ENCODE measurements at places on chromosomes 2 and 18.

DNA sequence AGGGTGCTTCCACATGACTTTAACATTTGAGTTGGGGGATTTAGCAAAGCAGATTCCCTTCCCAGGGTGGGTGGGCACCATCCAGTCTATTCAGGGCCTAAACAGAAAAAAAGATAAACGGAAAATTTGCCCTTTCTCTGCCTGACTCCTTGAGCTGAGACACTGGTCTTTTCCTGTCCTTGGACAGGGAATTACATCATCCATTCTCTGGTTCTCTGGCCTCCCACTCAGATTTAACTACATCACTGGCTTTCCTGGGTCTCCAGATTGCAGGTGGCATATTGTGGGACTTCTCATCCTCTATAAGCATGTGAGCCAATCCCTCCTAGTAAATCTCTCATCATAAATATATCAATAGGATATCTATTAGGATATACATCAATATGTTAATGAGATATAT lies 25.8 kb downstream of the CAPN13 start:
- DNase-seq = no peak

GRCh38 chr2:32246911-32247310 lies 17.8 kb downstream of the NLRC4 start:
- DNase-seq = no peak

- DNase-seq = no peak
These were observed 39.9 kb downstream of the DARS1 start for GRCh38 chr2:135945526-135945925.

- peak; percentile 42 for DNase-seq
These were observed 22.2 kb upstream of the ITSN2 start for GRCh38 chr2:24382363-24383073.

GRCh38 chr2:40095000-40095399 lies 315.9 kb upstream of the THUMPD2 start:
- no peak for DNase-seq

DNA sequence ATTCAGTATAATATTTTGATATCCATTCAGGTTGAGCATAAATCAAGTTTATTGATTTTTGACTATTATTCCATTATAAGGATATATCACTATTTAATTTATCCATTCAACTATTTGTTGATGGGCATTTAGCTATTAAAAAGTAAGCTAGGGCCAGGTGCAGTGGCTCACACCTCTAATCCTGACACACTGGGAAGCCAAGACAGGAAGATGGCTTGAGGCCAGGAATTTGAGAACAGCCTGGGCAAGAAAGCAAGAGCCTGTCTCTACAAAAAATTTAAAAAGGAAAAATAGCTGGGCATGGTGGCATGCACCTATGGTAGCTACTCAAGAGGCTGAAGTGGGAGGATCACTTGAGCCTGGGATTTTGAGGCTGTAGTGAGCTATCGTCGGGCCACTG lies 183.5 kb downstream of the HNMT start:
- no peak for DNase-seq

DNA sequence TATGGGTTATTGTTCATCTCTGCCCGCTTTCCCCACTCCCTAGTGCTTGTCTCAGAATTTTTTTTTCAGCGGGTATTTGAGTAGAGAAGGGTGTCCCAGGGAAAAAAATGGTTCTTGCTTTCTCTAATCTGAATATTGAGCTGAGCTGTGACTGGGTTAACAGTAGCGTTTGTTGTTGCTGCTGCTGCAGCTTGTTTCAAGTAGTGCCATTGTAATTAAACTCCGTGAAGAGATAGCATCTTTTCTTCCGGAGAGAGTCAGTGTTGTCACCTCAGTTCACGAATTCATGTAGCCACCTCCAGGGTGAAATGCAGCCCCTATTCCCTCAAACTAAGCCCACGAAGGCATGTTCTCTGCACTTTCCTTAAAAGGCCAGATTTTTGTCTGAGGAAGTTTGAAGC lies 1.5 kb upstream of the AAK1 start:
- no peak for DNase-seq

DNA sequence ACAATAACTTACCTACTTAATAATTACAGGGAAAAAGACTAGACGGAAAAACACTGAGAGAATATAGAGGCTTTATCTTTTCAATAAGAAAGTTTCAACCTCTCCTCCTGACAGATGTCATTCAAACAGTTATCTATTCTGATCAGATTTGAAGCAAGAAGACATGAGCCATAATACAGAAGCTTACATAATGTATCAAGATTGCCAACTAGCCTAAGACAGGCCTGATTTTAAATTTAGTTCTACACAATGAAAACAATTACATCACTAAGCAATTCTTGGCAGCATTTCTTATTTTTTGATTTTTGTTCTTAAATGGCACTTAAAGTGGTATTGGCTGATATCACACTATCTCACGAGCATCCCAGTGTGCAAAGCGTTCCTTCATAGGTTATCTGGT lies 41.6 kb downstream of the GPR155 start:
- no peak for DNase-seq

DNA sequence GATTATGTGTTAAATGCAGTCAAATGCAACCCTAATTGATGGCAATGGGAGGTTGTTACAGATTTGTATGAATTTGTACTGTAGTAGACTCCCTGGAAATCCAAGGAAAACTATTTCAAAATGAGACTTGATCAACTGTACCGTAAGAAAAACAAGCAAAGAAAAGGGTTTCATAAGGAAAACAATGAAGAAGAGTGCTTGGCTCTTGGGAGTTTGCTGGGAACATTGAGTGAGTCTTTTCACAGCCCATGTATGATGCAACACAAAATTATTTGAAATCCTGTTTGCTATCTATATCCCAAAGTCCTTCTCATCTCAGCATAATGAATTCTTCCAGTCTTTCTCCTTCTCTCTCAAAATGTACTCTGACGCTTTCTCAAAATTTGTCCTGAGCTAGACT lies 67.0 kb upstream of the OSR1 start:
- no peak for DNase-seq

- no peak for DNase-seq
These were observed 2047.1 kb downstream of the SUCLG1 start for GRCh38 chr2:82412021-82412420.

GRCh38 chr2:20469595-20469994 lies 22.7 kb downstream of the RHOB start:
- no peak for DNase-seq

GRCh38 chr2:79000008-79000576 lies 25.4 kb upstream of the REG3G start:
- no peak for DNase-seq

DNA sequence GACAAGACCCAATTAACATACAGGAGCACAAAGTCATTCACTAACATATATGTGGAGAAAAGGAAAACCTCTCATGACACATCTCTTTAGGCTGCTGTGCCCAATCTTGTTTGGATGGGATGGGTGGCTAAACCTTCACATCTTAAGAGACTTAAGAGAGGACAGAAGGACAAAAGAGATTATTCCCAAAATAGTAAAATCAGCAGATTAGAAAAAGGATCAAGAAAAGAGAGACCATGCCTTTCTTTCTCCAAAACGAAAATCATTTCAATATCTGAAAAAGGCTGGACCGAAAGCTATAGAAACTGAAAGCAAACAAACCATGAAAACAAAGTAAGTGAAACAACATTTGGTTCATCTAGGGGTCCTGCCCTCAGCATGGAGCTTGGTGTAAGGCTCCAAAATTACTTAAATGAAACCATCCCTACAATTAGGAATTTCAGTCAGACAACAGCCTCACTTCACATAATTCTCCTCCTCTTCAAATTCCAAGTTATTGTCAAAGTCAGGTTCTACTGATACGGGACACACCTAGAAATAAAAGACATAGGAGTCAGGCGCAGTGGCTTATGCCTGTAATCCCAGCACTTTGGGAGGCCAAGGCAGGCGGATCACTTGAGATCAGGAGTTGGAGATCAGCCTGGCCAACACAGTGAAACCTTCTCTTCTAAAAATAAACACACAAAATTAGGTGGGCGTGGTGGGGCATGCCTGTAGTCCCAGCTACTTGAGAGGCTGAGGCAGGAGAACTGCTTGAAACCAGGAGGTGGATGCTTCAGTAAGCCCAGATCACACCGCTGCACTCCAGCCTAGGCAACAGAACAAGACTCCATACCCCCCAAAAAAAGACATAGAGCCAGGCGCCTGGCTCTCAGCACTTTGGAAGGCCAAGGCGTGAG lies 5.2 kb downstream of the STARD7 start:
- DNase-seq = no peak

DNA sequence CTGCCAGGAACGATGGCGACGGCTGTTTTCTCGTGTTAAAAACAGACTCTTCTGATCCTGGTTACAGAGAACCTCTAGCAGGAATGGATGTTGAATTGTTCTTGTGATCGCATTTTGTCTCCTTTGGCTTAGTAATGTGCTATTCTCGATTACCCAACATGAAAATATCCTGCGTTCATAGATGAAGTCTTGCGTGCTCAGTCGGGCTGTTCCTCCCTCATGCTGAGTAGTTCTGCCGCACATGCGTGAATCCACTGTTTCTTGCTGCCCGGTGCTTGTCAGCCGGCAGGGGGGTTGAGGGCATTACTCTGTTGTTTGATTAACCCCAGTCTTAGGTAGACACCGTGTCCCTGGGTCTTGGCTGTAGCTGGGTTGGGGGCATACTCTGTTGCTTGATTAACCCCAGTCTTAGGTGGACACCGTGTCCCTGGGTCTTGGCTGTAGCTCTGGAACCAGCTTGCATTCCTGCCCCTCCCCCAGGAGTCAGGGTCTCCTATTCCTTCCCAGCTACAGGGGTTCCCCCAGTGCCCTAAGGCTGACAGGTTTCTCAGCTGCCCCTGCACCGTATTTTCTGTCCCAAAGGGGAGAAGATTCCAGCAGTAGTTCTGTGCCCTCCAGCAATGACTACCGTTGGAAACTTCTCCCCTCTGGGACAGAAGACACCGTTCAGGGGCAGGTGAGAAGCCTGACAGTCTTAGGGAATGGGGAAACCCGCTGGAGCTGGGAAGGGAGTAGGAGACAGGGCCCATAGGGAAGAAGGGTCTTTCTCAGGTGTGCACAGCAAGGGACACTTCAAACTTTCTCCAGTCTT lies 22.1 kb upstream of the ASB1 start:
- no peak for DNase-seq

- no peak for DNase-seq
These were observed 462 bp upstream of the CIDEA start for GRCh38 chr18:12253663-12254135.

DNA sequence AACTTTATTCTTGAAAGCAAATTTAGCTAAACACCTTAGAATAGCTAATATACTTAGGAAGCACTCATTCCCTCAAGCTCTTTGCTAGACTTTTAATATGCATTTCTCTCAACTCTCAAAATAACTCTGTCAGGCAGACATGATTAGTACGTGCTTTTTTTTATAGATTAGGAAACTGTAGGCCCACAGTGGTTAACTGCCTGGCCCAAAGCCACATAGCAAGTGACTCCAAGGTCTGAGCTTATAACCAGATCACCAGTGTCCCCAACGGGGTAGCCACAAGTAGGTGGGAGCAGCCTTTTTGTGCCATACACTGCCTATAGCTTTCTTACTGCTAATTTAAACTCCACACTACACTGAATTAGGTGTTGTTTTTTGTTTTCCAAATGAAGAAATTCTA lies 576.8 kb downstream of the METTL4 start:
- no peak for DNase-seq

DNA sequence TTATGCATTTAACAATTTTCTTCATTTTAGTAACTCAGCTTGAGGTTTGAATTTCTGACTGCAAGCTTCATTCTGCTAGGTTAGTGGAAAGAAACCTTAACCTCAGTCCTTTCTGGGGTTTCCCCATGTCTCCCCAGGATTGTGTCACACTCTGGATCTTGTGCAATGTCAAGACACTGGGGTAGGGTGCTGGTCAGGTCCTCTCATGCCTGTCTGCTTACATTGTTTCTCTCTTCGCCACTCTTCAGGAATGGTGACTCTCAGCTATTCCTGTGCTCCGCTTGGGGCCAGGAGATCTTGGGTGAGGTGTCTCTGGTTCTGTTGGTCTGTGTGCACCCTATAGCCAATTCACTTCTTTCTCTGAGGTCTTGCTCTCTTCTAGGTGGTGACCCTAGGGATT lies 23.9 kb downstream of the CTLA4 start:
- no peak for DNase-seq

- no peak for DNase-seq
These were observed 468.1 kb upstream of the FANCL start for GRCh38 chr2:58709274-58709673.

DNA sequence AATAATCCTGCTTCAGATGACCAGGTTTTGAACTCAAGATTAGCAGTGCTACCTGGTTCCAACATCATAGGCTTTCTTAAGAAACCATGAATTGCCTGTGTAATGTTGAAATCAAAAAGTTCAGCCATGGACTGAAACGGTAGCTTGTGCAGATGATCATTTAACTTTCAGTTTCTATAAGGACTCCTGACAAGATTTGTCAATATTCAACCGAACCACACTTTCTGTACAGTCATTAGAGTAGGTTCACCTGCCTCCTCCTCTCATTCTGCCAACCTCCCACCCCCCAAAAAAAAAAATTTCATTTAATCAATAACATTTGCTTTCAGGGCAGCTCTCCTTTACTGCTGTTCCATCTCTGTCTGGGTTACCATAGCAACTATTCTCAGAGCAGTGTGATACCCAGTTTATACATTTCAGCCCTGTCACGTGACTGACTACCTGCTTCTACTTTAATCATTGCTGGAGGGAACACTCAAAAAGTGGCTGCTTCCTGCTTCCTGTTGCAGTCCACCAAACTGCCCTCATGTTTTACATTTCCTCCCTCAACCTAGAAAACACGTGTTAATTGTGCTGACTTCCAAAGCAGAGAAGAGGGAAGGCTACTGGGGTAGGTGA lies 275.5 kb downstream of the SS18 start:
- DNase-seq = no peak

- no peak for DNase-seq
These were observed 7.3 kb upstream of the DUSP2 start for GRCh38 chr2:96152304-96153161.

- DNase-seq = no peak
These were observed 242.2 kb downstream of the CDH20 start for GRCh38 chr18:61575419-61575818.

DNA sequence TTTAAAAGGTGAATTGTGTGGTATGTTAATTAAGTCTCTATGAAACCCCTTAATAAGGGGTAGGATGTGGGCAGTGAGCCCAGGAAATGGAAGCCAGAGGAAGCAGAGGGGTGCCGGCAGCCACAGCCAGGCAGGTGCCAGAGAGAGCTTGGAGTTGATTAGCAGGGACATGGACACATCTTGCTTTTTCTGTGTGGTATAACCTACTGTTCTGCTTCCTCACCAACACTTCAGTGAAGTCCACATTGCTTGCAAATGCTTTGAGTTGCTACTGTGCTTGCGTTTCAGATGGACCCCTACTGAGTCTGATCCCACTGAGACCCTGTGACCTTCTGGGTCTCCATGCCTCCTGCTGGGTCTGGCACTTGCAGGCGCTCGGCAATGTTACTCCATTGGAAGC lies 30.3 kb upstream of the ARHGEF4 start:
- no peak for DNase-seq

DNA sequence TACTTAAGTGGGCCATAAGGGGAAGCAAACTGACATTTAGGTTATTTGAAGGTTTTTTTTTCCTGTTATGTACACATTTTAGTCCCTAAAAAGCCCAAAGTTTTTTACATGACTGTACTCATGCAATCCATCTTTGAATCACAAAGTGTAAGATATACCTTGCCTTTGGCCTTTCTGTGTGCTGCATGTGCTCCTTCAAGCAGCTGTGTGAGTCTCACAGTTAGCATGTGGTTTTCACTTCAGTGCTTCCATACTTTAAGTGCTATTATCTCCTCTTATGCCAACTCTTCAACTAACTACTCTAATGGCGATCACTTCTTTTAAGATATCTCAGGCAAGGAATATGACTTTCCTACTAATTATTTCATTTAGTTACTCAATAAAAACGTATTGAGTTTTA lies 597.1 kb upstream of the ACVR2A start:
- no peak for DNase-seq

GRCh38 chr2:207216457-207216856 lies 50.7 kb upstream of the KLF7 start:
- no peak for DNase-seq

- no peak for DNase-seq
These were observed 36.6 kb upstream of the TANK start for GRCh38 chr2:161123531-161124030.

All from stimulated activated CD4-positive, alpha-beta T cell treated with anti-CD3 and anti-CD28 coated beads, Interleukin-1b, Interleukin-23, amount 100 ng/mL, for 4 hours (primary cell).